ENCODE measurements at places on chromosomes 7 and 10. TPM values are rescaled to one million over a fixed set of nuclear protein-coding genes. Genes with fewer than 3 reads are reported as not detected.

GRCh38 chr10:17811146-17811865, 2.2 kb downstream of the MRC1 start:
- no peak for DNase-seq

GRCh38 chr10:17074541-17074847, 55.1 kb downstream of the CUBN start:
- DNase-seq: no peak

The TFR2 gene
- 8.8 TPM for total RNA-seq

DNA sequence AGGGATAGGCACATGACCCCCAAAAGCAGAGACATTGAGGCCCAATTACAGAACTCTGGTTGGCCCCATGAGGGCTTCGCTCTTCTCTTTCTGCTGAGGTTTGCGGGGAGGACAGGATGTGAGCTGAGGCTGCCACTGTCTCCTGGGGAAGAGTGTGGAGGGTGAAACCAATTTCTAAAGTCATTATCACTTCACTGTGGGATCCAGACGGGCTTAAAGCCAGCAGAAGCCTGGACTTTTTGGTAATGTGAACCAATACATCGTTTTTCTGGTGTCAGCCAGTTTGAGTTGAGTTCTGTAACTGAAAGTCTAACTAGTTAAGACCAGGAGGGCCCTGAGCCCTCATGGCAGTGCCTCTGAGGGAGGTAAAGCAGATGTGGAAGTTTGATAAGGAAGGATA, 163.0 kb downstream of the MYOF start:
- no peak for DNase-seq

DNA sequence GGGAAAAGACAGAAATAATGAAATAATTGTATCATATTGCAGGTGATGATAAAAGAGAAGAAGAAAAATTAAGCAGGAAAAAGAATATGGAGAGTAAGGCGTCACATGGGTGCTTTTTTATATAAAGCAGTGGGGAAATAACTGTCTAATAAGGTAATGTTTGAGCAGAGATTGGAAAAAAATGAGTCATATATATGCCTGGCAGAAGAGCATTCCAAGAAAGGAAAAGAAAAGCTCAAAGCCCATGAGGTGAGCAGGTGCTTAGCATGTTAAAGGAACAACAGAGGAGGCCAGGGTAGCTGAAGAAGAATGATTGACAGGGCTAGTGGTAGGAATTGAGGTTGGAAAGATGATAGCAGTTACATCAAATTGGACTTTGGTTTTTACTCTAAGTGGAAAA, 739.5 kb downstream of the SORCS1 start:
- no peak for DNase-seq

The MYH16 gene
- total RNA-seq: not detected

The SUN3 gene
- not detected for total RNA-seq

The DPP6 gene
- not detected for total RNA-seq

The SFXN3 gene
- total RNA-seq: 91.4 TPM
